ENCODE measurements at places on chromosomes 5 and 9.

DNA sequence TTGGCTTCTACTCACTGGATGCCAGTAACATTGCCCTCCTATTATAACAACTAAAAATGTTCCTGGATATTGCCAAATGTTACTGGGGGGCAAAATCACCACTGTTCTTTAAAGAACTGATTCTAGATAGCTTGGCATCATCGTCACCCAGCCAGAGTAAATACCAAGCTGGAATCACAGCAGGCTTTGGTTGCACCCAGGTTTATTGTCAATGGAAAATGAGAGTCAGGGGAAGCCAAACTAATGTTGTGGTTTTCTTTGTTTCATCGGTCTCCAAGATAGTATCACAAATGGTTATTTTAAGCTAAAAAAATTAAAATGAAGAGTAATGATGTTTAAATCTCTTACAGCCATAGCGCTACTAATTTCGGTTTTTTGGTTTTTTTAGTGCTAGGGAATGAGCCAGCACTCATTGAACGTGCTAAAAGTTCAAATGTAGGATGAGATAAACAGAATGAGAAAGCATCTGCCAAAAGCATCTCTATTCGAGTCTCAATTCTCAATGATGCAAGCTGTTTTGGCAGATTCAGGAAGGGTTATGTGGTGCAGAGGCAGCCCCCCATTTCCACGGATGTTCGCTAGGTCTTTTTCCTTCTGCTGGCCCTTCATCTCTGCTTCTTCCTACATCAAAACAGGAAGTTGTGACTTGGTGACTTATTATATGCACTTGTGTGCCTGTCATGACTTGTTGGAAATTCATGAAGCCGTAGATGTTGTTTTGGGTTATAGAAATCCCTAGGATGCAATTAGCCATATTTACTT, 558.0 kb downstream of the EBF1 start:
- DNase-seq = no peak

GRCh38 chr5:2563046-2563445, 188.4 kb downstream of the IRX2 start:
- DNase-seq = no peak

DNA sequence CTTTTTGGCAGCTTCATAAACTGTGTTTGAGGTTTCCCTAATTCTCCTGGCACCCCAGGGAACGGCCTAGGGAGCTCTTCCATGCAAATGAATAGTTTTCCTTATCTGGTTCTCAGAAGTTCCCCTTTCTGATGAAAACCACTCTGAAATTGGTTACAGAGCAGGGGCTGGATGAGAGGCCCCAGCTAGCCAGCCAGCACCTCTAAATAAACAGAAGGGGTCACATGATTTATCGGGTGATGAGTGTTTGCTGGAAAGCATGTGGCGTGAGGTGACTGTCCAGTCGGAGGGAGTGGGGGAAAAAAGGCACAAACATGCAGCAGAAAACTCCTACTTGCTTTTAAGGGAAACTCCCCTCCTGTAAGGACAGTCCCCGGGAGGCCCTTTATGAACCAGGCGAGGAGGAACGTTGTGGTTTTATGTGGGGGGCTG, 261.2 kb upstream of the ANKRD55 start:
- DNase-seq = no peak

DNA sequence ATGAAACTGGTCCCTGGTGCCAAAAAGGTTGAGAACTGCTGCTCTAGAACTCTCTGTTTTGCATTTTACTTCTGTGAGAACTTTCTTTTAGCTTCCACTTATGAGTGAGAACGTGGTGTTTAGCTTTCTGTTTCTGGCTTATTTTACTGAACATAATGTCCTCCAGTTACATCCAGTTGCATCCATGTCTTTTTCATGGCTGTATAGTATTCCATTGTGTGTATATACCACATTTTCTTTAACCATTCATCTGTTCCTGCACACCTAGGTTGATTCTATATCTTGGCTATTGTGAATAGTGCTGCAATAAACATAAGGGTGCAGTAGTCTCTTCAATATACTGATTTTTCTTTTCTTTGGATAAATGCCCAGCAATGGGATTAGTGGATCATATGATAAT, 165.7 kb downstream of the NPR3 start:
- no peak for DNase-seq

- no peak for DNase-seq
Measured at GRCh38 chr5:14582797-14583137, 1.2 kb downstream of the OTULINL start.

- no peak for DNase-seq
Measured at GRCh38 chr5:105430516-105430915, 1867.9 kb upstream of the NUDT12 start.

DNA sequence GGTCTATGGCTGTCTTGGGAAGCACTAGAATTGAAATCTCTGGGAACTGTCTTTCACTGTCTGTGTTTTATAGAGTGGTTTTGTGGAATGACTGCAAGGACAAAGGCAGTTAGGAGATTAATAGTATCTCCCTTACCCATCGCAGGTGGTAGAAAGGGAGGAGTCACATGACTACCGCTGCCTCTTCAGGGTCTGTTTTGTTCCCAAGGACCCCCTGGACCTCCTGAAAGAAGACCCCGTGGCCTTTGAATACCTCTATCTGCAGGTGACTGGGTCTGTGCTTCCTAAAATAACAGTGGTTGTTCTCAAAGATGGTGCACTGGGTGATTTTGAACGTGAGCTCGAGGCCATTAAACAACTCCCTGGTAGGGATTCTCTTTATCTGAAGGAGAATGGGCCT, 22.8 kb upstream of the TRMT10B start:
- no peak for DNase-seq

- peak; percentile 22 for DNase-seq
Measured at GRCh38 chr9:82302968-82303655, 314.5 kb downstream of the SPATA31D1 start.

DNA sequence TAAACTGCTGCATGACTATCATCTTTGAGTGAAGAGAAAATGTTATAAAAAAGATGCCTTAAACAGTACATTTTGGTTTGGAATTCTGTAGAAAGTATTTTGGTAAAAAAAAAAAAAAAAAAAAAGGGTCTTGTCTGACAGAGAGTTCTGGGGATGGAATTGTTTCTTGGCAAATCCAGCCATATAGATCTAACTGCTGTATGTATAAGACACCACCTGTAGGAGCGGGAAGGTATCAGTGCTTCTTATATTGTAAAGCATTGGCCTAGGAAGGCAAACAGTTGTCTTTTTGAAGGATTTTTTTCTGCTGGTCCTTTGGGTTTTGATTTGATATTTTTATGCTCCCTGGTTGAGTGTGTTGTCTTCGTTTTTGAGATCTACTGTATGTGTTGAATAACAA, 2.8 kb downstream of the PURA start:
- peak; percentile 44 for DNase-seq

DNA sequence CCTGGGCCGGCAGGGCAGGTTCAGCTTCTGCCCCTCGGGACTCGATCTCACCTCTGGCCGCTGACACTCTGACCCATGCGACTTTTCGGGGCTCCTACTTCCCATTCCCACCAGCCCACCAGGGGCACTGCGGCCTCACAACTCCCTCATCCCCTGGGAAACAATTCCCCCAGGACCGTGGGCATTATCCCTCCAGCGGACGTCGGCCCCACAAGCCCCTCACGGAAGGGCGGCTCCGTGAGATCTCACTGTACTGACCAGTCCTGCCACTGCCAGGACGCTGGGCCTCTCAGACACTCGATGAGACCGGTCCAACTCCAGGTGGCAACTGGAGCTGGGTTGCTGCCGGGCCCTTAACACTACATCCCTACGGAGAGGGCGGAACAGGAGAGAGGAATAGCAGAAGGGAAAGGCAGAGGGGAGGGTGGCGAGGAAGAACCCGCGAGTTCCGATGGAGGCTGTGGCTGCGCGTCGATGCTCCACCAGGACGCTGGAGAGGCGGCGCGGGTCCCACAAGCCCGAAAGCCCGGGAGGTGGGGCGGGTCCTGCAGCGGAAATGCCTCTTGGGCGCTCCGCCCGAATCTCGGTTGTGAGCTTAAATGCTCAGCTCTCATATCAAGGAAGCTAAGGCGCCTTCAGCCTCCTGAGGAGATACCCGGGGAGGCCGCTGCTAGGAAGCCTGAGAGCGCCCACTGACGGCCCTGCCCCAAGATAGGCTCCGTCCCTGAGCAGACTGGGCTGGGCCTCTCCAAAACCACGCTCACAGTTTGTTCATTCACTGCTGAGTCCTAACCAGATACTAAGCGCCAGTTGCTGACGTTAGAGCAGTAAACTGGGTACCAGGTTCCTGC, 36.3 kb downstream of the VCP start:
- peak; percentile 89 for DNase-seq

- peak; percentile 87 for DNase-seq
Measured at GRCh38 chr5:5141625-5142525, 1.7 kb downstream of the ADAMTS16 start.

DNA sequence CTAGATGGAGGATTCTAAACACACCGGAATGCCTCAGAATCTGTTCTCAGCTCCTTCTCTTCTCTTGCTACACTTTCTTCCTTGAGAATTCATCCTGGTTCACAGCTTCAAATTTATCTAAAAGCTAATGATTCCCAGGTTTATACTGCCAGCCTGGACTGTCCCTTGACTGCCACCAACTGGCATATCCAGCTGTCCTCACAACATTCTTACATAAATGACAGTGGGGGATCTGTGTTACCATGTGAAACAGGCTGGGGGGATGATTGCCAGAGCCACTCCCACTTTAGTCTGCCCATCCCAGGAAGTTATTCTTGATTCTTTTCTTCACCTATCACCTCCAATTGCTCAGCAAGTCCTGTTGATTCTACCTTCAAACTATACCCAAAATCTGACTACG, 27.2 kb upstream of the ZFR start:
- DNase-seq = peak; percentile 16

DNA sequence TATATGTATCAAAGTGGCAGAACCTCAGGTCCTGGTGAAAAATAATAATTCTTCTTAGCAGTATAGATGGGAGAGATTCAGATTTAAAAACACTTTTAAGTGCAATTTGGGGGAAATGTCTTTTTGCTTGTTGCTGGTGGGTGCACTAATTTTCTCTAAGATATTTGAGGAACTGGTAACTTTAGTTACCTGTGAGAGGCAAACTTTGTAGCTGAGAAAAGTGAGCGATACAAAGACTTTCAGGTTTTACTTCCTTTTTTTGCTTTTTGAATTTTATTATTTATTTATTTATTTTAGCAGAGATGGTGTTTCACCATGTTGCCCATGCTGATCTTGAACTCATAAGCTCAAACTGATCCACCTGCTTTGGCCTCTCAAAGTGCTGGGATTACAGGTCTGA, 303.1 kb upstream of the PTGER4 start:
- DNase-seq = no peak

DNA sequence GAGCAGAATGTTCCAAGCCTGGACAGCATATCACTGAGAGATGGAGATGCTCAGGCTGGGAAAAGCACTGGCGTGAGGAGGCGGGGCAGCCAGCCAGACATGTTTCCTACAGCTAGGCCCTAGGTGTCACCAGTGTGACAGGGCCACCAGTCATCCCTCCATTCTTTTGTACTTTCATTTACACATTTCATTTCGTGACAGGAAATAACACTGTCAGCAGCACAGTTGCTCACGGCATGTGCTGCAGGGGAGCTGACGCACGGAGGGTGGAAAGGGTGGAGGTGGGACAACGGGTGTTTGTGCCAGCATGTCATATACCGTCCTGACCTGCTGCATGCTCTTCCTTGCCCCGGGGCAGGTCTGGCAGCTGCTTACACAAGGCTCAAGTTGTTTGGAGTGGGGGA, 14.8 kb upstream of the CEMIP2 start:
- DNase-seq = no peak

DNA sequence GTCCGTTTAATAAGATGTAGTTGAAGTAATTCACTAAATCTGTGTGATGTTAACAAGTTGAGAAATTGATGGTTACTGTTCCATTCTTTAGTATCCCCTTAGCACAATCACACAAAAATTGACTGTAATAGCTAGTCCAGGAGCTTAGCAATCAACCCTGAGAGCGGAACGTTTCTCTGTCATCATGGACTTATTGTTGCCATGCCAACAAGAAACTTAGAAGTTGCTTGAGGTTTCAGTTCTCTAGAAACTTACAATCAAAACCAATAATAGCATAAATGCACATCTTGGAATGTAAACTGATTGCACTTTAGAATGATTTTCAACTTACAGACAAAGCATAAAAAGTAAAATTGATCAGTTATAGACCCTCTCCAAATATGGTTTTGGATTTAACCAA, 125.4 kb upstream of the ANKH start:
- no peak for DNase-seq

DNA sequence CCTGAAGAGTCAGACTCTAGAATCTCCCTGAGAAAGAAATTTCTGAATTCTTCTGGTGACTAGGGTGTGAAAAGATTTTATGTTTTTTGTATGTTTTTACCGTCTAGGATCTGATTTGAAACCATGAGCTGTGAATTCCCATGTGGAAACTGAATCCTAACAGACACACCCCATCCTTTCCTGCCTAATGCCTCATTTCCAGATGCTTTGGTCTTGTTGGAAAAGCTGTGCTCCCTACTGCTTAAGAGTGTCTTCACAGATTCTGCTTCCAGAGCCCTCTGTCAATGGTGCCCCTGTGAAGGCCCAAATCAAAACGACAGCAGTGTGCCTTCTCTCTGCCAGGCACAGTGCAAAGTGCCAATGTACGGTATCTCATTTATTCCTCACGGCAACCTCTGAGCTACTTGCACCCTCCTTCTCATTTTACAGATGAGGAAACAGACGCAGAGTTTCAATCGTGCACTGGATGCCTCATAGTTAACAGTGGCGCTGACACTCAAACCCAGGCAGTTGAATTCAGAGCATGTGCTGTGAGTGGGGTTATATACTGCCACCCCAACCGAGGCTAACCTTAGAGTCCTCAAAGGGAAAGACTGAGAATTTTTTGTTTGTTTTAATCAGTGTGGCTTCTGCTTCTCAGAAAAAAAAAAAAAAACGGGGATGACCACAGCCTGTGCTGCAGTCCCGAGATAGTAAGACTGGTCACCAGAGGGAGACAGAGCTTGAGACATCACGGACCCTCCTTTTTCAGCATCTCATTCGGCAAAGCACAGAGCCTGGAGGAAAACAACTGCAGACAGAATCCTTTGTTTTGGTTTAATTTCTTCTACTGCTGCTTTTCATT, 188.4 kb downstream of the SNCAIP start:
- DNase-seq = peak; percentile 91

GRCh38 chr5:443239-444151, 519 bp downstream of the EXOC3 start:
- DNase-seq = no peak

- DNase-seq = no peak
Measured at GRCh38 chr9:4970970-4971641, 14.0 kb upstream of the JAK2 start.

DNA sequence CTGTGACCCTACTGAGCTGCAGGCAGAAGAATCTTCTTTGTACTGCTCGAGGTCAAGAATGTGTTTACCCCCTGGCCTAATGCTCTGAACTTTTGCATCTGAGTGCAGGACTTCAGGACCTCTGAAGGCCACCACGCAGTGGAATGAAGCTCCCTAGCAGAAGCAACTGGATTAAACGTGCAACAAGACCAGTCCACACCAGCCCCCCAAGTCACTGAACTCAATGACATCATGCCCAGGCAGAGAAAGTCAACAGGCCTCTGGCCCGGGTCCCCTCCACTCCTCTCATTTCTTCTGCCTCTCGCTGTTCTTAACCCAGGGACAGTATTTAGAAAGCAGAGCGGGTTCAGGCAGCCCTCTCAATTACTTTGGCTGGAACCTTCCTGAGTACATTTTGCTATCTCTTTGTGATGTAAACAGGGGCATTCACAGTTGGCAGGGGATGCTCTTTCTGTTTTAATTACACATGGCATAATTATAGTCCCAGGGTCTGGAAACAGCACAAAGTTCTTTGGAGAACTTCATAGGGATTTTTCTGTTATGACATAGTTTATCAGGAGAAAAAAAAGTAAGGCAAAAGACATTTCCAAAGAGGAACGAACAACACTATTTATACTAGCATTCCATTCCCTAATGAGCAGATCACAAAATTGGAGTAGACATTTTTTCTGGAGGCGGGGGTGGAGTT, 108.2 kb upstream of the SPATA31D4 start:
- DNase-seq = peak; percentile 43

Measured in GM23338 (cell line).